ENCODE measurements at places on chromosomes 12 and 14. TPM values are rescaled to one million over a fixed set of nuclear protein-coding genes. Genes with fewer than 3 reads are reported as not detected.

The RFLNA gene
- total RNA-seq, result 12.0 TPM

The CIT gene
- total RNA-seq, result 1.5 TPM

The TM7SF3 gene
- total RNA-seq, result 314 TPM

The GLTP gene
- 193 TPM for total RNA-seq

The MIP gene
- total RNA-seq, result not detected

The TAS2R46 gene
- total RNA-seq, result 0.85 TPM

The KRT85 gene
- total RNA-seq, result not detected

The OASL gene
- 1.1 TPM for total RNA-seq

The GNS gene
- 120 TPM for total RNA-seq

The SERPINA9 gene
- not detected for total RNA-seq

The CISTR gene
- total RNA-seq, result not detected

The IAPP gene
- total RNA-seq, result not detected

Data from tracheal epithelial cell (primary cell).